CD4-positive, alpha-beta T cell treated with Interleukin-1 beta for 1 hour (primary cell): ENCODE measurements at places on chromosomes 6 and 20.

GRCh38 chr6:35468181-35468979, at the start of gene RPL10A:
RPL10A (plus strand) TSS chr6:35468401; CDS start chr6:35468435, 34 bp downstream.
- DNase-seq, result peak; percentile 97

DNA sequence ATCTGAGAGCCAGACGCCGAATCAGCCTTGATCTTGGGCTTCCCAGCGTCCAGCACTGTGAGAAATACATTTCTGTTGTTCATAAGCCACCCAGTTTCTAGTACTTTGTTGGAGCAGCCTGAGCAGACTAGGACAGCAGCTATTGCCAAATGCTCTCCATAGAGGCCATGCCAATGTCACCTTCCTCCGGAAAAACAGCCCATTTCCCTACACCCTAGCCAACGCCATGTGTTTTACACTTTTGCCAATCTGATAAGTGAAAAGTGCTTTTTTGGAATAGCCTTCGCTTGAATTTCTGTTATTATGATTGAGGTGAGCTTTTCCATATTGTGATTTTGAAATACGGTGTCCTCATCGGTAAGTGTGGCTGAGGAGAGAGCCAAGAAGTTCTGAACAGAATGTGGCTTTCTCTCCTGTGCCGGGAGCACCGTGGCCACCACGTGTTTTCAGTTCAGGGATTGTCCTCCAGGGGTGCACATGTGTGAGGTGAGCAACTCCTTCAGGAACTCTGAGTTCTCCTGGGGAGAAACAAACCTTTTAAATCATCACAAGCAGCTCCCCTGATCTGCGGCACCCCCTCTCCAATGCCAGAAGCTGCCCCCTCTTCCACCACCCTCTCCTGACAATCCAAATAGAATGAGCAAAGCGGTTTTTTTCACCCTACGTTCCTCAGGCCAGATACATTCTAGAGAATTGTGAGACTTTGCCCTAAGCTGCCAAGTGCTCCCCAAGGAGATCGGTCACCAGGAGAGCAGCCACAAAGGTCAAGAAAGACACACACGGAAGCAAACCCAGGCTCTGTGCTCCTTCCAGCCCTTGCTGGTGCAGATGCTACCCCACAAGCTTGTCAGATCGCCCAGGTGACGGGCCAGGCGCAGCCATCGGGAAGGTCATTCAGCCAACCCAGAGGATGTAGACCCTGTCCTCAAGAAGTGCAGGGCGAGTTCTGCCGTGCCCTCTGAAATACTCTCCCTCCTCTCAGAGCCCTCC, 36.0 kb downstream of the TAF8 start:
- no peak for DNase-seq

- DNase-seq, result no peak
Measured at GRCh38 chr6:165218829-165219228, 90.6 kb downstream of the C6orf118 start.

DNA sequence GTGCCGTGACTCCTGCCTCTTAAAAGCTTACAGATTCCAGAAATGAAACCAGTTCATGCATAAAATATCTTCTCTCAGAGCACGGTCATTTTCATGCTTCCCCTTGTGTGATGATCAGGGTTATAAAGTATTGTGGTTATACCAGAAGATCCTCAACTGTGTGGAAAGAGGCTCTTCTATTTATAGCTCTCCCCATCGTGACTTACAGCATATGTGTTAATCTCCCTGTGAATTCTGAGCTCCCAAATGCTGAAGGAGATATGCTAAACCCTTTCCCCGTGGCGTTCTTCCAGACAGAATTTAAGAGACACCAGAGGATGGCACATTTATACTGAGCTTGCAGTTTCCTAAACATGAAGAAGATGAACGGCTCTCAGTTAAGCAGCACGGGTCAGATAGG, 158.8 kb downstream of the CDH26 start:
- no peak for DNase-seq

DNA sequence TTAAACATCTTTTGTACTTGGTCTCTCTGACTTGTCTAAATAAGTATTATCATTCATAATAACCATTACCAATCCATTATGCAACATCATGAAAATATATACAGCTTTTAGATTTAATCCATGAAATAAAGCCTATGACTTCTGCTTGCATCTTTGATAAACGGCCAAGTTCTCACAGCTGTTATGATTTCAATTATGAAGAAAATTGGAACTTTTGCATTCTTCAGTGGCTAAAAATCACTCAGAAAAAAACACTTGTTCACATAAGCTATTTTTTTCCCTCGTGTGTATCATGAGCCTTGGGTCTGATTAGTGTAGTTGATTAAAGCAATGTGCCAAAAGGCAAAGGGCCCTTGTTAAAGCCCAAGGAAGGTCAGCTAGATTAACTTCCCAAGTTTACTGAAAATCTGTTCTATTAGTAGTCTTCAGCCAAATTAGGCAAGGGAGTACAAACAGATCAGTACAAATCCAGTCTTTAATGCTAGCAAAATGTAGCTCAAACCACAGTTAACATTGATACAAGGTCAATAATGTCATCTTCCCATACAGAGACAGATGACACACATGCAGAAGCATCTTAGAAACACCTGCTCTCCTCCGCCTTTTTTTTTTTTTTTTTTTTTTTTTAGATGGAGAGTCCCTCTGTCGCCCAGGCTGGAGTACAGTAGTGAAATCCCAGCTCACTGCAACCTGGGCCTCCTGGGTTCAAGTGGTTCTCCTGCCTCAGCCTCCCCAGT, 69.9 kb downstream of the SGK1 start:
- no peak for DNase-seq

DNA sequence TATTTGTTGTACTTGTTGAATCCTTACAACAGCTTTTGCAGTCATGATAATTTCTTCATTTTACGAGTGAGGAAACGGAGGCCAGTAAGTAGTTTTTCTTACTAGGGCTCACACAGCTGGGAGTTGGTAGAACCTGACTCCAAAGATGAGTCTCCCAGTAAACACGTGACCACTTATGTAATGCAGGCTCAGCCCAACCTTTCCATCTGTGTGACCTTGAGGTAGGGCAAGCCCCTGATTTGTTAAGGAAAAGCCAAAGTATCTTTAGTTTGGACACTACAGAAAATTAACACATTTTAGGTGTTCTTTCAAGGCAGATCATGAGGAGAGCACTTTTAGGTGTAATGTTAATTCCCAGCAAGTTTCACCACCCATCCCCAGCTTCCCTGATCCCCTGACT, 111.3 kb downstream of the LRRC1 start:
- DNase-seq, result no peak

- no peak for DNase-seq
Measured at GRCh38 chr6:90121982-90122381, 174.7 kb downstream of the BACH2 start.
